ENCODE measurements at places on chromosomes 2 and 18.

DNA sequence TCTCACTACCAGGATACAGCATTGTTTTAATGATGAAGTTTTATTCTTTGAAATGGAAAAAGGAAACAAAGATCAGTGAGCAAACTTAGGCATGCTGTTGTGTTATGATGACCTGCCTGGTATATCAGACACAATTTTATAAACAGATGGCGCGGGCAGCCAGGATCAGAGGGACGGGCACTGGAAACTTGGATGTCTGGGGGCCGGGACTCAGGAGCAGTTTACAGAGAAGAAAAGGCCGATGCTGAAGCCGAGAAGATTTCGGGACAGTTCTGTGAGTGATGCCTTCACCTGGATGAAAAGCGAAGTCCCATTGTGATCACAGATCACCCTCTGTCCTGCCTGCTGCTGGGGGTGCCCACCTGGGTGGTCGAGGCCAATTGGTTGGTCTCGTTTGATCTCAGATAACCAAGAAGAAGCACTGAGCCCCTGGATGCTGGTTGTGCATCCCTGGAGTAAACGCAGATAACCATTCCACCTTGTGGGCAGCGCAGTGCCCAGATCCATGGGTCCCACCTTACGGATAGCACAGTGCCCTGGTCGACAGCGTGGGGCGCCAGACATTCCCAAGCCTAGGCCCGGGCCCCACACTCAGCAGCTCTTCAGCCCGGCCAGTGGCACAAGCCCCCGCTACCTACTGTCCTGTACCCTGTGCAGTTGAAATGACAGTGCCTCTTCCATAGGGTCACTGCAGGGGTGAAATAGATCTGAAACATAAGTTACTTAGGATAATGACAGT is 182.9 kb upstream of the TPO start:
- no peak for DNase-seq

GRCh38 chr2:9003366-9003615 is 193 bp downstream of the MBOAT2 start:
- no peak for DNase-seq

DNA sequence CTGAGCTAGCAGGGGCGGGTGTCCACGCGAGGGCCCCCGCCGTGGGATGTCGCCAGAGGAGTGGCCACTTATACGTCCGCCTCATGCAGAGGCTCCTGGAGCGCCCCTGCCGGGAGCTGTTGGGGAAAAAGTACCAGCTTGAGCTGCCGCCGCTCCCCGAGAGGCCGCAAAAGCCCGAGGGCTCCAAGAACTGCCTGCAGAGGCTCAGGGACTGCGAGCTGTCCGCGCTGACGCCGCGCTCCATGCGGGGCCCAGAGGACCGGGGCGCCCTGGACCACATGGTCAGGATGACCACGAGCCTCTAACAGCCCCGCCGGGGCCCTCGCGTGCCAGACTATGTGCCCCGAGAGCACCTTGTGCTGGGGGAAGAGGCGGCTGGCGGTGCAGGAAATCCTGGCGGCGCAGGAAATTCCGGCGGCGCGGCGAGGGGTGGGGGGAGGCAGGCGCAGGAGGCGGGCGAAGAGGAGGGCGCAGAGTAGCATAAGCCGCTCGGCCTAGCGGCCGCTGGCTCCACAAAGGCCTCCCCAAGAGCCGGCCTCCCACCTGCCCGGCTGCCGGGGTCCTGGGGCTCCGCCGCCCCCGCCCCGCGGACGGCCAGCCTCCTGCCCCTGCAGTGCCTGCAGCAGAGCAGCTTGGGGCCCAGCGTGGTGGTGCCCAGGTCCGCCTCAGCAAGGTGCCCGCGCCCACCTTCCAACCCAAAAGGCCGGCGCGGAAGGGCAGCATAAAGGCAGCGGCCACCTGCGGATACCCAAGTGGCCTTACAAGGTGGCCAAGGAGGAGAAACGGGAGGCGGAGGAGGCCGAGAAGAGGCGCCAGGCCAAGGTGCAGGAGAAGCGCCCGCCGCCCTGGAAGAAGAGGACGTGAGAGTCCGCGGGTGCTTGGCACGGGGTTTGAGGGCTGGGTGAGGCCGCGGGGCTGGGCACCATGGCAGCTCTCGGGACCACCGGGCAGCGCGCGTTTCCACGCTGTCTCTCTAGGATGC is 42.1 kb upstream of the TRIM43B start:
- DNase-seq: peak; percentile 9

- DNase-seq: peak; percentile 49
Measured at GRCh38 chr2:237486334-237486818, 675 bp upstream of the MLPH start.

DNA sequence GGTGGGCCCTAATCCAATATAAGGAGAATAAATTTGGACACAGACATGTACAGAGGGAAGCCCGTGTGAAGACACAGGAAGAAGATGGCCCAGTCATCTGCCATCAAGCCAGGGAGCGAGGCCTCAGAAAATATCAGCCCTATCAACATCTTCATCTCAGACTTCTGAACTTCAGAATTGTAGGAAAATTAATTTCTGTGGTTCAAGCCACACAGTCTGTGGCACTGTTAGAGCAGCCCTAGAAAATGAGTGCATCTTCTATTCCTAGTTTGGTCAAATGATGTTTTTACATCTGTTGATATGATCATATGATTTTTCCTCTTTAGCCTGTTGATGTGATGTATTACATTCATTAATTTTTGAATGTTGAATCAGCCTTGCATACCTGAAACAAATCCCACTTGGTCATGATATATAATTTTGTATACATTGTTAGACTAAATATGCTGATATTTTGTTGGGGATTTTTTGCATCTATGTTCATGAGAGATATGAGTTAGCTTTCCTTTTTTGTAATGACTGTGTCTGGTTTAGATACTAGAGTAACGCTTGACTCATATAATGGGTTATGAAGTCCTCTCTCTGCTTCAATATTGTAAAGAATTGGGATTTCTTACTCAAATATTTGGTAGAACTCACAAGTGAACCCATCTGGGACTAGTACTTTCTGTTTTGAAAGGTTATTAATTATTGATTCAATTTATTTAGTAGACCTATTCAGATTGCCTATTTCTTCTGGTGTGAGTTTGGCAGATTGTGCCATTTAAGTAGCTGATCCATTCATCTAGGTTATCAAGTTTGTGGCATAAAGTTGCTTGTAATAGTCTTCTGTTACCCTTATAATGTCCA is 451.4 kb downstream of the EIPR1 start:
- no peak for DNase-seq

DNA sequence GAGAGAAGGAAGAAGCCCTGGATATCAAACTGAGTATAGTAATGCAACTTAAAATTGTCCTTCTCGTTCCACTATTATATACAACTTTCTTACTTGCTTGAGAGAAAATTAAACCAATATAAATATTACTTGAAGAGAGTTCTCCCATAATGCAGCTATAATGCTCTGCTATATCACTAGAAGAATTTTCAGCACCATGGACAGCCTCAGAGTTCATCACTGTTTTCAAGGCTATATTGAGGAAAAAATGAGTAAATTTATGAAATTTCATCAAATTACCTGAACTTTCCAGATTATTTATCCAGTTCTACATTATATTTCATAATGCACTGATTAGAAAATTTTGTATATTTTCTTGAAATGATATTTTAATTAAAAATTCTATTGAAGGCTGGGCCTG is 1053.5 kb upstream of the FAM98A start:
- peak; percentile 4 for DNase-seq

DNA sequence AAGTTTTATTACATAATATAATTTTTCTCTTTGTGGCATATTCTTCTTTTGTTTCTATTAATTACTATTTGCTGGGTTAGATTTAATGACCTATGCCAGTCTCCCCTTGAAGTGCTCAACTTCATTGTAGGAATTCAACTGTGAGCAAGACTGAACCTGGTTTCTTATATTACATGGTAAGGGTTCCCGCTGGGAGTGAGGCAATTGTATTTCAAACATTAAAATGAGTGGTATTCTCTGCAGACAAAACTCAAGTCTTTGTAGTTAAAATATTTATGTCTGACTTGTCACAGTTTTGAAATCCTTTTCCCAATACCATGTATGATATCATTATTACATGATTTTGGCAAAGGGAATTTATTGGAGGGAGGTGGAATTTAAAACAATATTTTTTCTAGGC is 278.7 kb downstream of the GULP1 start:
- DNase-seq: no peak

GRCh38 chr2:103739921-103740320 is 978.1 kb downstream of the TMEM182 start:
- no peak for DNase-seq

GRCh38 chr18:74252039-74252395 is 39.7 kb downstream of the CYB5A start:
- peak; percentile 74 for DNase-seq

DNA sequence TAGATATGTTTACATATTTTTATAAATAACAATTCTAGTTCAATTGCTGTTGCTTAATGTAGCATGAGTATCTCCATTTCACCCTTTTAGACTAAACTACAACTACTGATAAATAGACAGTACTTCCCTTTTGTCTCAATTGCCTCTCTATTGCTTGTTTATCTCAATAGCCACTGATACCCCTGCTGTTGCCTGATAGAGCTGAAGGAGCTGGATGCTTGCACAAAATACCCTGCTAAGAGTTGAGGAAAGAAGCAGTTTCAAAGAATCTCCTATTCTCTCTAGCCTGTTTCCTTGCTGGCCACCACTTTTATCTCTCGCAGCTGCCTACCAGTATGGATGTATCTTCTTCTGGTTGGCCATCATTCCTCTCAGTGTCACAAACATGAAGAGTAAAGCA is 16.9 kb upstream of the ZNF804A start:
- no peak for DNase-seq

- DNase-seq: no peak
Measured at GRCh38 chr2:6052649-6053048, 360.5 kb downstream of the SOX11 start.

Measured in suppressor macrophage (primary cell).